Activated naive CD8-positive, alpha-beta T cell treated with anti-CD3 and anti-CD28 coated beads for 36 hours (primary cell): ENCODE measurements at places on chromosomes 2 and 18.

DNA sequence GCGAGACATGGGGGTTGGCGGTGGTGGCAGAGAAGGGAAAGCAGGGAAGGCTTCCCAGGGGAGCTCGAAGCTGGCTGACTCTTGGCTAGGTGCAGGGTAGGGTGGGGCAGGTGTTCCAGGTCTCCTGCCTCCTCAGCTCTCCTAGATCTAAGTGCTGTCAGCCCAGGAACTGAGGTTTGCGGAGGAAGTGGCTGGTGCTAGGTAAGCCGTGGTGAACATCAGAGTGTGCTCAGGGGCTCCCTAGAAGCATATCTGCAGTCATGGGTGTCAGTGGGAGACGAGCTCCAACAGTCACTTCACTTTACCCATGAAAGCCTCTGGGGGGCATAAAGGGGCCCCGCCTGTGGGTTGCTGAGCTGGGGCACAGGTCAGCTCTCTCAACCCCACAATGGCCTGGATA is 34.1 kb downstream of the ARHGEF4 start:
- DNase-seq: no peak

GRCh38 chr2:235647264-235647663 is 153.4 kb downstream of the AGAP1 start:
- DNase-seq: no peak

GRCh38 chr2:168189835-168190569 is 57.4 kb downstream of the STK39 start:
- no peak for DNase-seq

- DNase-seq: no peak
Observed at GRCh38 chr2:140454717-140455116, 1674.5 kb upstream of the NXPH2 start.

GRCh38 chr2:182854375-182855105 is 11.9 kb downstream of the FRZB start:
- no peak for DNase-seq

GRCh38 chr18:50656841-50657470 is 97.1 kb downstream of the MAPK4 start:
- DNase-seq: no peak

DNA sequence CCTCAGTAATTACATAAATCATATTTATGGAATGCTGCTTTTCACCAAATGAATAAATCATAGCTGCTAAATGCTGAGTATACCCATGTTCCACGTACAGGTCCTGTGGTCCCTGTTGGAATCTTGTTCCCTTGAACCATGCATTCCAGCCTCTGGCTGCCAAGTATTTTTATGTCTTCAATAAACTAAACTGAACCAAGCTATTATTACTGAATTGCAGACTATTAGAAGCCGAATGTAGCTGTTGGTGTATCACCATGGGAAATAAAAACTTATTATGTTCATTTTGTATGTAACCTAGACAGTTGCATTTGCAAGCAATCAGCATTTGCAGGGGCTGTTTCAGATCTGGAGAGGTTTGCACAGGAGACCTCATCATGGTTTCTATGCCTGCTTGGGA is 362.4 kb downstream of the ADCYAP1 start:
- no peak for DNase-seq

- no peak for DNase-seq
Observed at GRCh38 chr2:149885468-149885867, 297.9 kb upstream of the MMADHC start.

DNA sequence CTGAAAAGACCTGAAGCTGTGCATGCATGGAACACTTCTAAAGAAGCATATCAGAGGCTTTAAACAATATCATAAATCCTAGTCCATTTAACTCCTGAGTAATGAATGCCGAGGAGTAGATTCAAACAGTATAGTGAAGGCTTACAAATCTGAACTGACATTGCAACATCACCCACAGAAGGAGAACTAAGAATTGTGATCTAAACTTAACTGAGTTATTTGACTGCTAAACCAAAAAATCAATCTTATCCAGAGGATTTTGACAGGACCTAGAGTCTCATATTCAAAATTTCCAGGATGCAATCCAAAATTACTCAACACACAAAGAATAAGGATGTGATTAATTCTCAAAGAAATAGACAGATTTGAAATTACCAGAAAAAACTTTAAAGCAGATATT is 181.0 kb downstream of the SLC39A10 start:
- DNase-seq: no peak

GRCh38 chr18:63267975-63268721 is 51.4 kb downstream of the BCL2 start:
- DNase-seq: peak; percentile 24

- no peak for DNase-seq
Observed at GRCh38 chr2:2590841-2591541, 259.9 kb upstream of the MYT1L start.

GRCh38 chr2:11420190-11420589 is 45.8 kb downstream of the E2F6 start:
- DNase-seq: no peak

DNA sequence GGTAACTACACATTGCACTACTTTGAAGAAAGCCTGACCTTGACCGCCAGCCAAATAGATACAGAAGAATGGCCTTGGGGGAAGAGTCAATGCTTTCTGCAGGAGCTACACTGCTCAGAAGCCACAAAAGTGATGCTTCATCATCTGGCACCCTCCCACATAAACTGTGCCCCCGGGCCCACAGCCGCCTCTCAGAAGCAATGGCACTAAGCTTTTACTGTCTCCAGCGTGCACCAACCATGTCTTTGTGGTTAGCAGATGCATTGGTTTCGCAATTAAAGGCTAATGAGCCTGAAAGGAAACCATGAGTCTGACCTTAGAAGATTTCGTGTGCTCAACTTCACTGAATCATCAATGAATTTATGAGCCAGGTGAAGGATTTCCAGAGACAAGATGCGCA is 209.4 kb upstream of the TRIB2 start:
- DNase-seq: peak; percentile 84

- no peak for DNase-seq
Observed at GRCh38 chr2:109089602-109090300, 39.3 kb upstream of the SH3RF3 start.

GRCh38 chr2:31286230-31286629 is 52.3 kb downstream of the EHD3 start:
- no peak for DNase-seq

- no peak for DNase-seq
Observed at GRCh38 chr2:110946902-110947301, 173.8 kb upstream of the BCL2L11 start.

- no peak for DNase-seq
Observed at GRCh38 chr2:149055751-149056150, 17.3 kb downstream of the LYPD6B start.

DNA sequence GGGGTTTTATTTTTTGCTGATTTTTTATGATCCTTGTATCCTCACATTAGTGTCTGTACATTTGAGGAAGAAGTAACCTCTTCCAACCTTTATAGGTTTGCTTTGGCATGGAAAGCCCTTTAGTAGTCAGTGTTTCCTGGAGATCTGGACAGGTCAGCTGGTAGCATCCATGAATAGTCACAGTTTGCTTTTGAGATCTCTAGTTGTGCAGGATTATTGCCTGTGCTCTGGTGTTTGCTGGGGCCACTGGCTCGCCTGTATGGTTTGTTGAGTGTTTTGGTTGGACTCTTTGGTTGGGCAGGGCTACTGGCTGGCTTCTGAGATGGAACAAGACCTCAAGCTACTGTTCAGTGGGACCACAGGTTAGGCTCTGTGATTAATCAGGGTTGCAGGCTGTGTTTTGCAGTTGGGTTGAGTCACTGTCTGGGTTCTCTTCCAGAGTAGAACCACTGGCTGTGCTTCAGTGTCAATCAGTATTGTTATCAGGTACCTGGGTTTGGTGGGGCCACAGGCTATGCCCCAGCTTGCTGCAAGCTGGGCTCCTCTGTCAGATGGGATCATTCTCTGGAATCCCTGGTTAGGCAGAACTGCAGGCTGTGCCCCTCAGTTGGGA is 20.0 kb downstream of the SP140L start:
- no peak for DNase-seq

GRCh38 chr2:127619877-127620705 is 25.9 kb upstream of the GPR17 start:
- no peak for DNase-seq

- DNase-seq: no peak
Observed at GRCh38 chr2:6441800-6442199, 423.9 kb downstream of the CMPK2 start.

- no peak for DNase-seq
Observed at GRCh38 chr2:232315923-232316299, 62.6 kb upstream of the ALPP start.

GRCh38 chr18:51491678-51492372 is 294.3 kb upstream of the MEX3C start:
- DNase-seq: no peak

DNA sequence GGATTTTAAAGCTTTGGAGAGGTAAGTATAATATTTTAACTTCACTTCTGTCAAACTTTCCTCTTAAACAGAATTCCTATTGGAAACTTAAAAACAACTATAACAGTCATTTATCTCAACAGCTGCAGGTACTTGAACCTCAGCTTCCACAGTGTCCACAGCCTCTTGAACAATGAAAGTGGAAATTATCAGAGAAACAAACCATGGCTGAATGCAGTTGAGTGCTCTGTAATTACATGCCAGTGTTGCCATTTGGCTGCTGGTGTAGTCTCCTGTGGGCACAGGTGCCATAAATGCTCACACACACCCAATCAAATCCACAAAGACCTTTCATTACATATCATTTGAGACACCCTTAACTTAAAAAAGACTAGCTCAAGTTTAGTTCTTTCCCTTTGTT is 125.1 kb downstream of the CPS1 start:
- DNase-seq: no peak

- DNase-seq: no peak
Observed at GRCh38 chr2:524442-524841, 152.8 kb downstream of the TMEM18 start.

DNA sequence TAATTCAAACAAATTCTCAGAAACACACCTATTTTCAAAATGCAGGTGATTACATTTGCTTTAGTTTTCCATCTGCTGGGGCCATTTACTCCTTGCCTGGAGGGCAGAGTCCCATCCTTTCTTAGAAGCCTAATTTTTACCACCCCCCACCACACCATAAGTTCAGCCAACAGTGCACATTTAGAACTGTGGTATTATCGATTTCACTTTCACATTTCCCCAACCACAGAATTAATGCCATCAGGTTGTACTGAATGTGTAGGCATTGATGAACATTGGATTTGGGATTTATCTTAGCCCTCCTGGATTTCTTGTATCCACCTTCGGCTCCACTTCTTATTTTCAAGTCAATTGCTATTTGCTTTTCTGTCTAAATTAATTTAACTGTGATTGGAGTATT is 4.5 kb downstream of the SCYGR3 start:
- DNase-seq: no peak

- DNase-seq: no peak
Observed at GRCh38 chr18:41593171-41593675, 361.8 kb upstream of the PIK3C3 start.

GRCh38 chr18:31587529-31587928 is 4.1 kb upstream of the TTR start:
- no peak for DNase-seq

DNA sequence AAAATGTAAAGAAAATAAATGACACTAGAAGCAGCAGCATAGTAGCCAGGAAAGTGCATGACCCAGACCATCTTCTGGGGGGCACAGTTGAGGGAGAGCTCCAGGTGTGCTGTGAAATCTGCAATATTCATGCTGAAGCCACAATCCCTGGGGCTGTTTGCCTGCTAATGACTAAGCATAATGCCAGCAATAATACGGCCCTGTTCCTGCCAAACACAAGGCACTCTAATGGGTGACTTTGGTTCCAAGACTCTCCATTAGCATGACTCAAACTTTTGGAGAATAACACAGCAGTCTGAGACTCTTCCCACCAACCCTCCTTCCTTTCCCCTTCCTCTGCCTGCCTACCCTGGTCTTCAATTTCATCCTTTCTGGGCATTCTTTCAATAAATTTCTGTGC is 77.9 kb upstream of the DOCK10 start:
- no peak for DNase-seq

DNA sequence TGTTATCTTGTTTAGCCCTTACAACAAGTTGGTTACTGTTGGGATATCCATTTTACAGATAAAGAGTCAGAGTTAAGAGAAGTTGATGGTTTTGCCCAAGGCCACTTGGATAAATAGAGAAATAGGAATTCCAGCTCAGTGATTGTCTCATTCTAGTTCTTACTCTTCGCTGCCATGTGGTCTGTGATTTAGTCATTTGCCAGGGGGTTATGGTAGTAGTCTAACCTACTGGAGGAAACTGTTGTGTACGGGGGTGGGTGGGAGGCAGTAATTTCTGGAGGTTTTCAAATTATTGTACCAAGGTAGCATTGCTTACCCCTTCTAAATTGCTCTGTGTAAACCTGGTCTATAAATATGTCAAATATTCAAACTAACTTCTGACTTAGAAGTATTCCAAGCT is 110.4 kb downstream of the MAP2 start:
- no peak for DNase-seq

DNA sequence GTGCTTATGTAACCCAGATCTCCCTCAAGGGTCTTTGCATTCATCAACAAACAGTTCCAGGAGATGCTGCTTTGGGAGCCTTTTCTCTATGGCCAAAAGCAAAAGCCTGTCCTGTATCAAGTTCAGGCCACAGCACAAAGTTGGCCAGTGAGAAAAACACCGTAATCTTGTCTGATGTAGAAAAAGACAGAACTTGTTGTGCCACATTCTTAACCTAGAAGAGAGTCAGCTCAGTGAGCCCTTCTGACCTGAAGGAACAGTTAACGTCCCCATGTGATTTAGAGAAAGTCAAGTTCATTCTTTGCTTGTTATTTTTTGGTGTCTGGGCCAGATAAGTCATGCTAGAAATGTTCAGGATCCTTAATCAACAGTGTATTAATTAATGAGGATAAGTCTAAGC is 7.8 kb upstream of the CNDP1 start:
- no peak for DNase-seq

DNA sequence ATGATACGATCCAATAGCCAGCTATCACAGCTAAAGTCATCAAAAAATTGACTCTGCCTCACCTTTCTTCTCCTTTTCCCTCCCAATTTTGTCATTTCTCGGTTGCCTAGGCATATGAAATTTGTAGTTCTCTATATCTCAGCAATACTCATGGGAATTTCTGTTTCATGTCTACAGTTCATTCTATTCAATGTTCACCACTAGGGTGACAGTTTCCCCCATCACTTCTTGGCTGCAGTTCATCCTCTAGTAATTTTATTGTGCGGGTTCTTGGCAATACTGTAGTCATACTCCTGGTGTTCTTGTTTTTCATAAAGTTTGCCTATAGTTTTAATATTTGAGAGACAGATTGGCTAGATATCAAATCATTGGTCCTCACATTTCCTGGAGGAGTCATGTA is 872.2 kb upstream of the ID2 start:
- no peak for DNase-seq

GRCh38 chr18:21486905-21487437 is 113.5 kb downstream of the ESCO1 start:
- no peak for DNase-seq

GRCh38 chr18:58756596-58757240 is 85.5 kb downstream of the MALT1 start:
- DNase-seq: no peak

- DNase-seq: peak; percentile 27
Observed at GRCh38 chr2:239944694-239945551, 80.2 kb downstream of the NDUFA10 start.

DNA sequence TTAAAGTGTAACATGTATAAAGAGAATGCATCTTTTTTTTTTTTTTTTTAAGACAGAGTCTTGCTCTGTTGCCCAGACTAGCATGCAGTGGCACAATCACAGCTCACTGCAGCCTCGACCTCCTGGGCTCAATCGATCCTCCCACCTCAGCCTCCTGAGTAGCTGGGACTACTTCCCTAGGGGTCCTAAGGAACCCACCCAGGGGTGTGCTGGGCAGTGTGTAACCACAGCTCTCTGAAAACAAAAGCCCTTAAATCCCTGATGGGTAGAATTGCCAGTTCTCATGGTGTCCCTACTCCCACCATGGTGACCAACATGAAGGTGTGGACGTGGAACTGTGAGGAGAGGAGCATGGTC is 105.6 kb upstream of the ST3GAL5 start:
- no peak for DNase-seq
